Left hindlimb (tissue), 1 donor: ENCODE measurements at places on chromosomes 7 and 10.

GRCh38 chr10:102421507-102421756 lies 796 bp downstream of the FBXL15 start:
- no peak for DNase-seq

GRCh38 chr10:58477122-58477521 lies 35.5 kb upstream of the BICC1 start:
- peak; percentile 83 for DNase-seq

- no peak for DNase-seq
Observed at GRCh38 chr10:11081408-11081807, 63.7 kb downstream of the CELF2 start.

DNA sequence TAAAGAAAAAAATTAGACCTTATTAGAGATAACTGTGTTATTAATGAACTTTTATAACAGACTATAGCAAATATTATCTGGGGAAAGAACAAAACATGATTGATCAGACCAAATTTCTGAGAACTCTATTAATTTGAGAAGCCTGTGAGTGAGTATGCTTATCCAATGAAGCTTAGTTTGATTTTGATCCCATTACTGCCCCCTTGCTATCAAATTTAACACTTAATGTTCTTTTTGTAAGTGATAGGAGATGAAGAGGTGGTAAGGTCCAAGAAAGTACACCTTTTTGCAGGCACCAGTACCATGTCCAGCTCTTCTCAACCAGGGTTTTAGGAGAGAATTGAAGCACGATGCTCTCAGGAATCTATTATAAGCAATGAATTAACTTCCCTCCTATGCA lies 49.9 kb downstream of the ZNF365 start:
- DNase-seq = no peak

DNA sequence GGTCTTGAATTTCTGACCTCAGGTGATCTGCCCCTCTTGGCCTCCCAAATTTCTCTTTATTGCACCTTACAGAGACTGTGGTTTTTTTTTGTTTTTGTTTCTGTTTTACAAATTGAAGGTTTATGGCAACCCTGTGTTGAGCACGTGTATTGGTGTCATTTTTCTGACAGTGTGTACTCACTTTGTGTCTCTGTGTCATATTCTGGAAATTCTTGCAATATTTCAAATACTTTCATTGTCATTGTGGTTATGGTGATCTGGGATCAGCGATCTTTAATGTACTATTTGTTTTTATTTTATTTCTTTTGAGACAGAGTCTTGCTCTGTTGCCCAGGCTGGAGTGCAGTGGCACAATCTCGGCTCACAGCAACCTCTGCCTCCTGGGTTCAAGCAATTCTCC lies 89.8 kb downstream of the PRTFDC1 start:
- no peak for DNase-seq

DNA sequence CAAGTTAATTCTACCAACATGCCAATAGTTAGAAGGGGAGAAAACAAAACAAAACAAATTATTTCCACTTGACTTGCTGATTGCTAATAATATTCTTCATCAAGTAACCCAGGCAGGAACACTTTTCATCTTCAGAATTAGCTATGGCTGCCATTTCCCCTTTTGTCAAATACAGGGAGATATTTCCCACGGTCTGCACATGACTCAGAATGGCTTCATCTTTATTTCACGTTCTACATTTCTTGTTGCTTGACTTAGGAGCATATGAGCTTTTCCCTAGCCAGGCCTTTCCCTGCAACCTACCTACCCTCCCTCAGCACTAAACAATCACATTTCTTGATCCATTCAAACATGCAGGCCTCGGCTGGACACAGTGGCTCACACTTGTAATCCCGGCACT lies 6.5 kb downstream of the CPVL start:
- no peak for DNase-seq

GRCh38 chr10:34721208-34721840 lies 93.8 kb downstream of the PARD3 start:
- peak; percentile 60 for DNase-seq

DNA sequence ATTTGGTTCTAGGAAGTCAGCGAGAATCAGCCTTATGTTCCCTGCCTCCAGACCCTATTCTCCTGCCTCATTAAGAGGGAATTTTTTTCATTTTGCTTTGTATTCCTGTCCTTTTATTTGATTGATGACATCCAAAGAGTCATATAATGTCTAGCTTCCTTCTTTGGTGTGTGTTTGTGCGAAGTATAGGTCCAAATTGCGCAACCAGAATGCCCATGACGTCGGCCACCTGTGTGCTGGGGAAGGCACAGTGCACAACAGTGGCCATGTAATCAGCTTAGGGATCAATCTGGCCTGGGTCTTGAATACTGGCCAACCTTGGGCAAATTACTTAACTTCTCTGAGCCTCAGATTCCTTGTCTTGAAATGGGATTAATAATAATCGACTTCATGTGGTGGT lies 206.2 kb downstream of the VTI1A start:
- DNase-seq = no peak

- DNase-seq = no peak
Observed at GRCh38 chr7:142478479-142479220, 220.8 kb upstream of the PRSS58 start.

- DNase-seq = no peak
Observed at GRCh38 chr10:30431435-30431911, 2.5 kb upstream of the MAP3K8 start.

DNA sequence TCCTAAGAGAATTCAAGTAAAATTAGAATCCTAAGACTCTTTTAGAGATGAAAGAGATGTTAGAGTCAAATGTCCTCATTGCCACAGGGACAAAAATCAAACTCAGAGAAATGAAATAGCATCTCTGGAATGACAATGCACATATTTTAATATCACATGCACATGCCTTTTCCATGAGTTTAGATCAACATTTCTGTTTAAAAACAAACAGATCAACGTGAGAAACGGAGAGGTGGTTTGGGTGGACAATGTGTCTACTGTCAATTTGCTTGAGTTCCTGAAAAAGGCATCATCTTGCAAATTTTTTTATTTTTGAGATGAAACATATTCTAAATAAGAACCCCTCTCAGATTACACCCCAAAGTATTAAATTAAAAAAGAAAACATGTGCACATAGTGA lies 130.0 kb downstream of the CHRM2 start:
- no peak for DNase-seq

GRCh38 chr7:116171094-116171493 lies 39.2 kb upstream of the TES start:
- no peak for DNase-seq

DNA sequence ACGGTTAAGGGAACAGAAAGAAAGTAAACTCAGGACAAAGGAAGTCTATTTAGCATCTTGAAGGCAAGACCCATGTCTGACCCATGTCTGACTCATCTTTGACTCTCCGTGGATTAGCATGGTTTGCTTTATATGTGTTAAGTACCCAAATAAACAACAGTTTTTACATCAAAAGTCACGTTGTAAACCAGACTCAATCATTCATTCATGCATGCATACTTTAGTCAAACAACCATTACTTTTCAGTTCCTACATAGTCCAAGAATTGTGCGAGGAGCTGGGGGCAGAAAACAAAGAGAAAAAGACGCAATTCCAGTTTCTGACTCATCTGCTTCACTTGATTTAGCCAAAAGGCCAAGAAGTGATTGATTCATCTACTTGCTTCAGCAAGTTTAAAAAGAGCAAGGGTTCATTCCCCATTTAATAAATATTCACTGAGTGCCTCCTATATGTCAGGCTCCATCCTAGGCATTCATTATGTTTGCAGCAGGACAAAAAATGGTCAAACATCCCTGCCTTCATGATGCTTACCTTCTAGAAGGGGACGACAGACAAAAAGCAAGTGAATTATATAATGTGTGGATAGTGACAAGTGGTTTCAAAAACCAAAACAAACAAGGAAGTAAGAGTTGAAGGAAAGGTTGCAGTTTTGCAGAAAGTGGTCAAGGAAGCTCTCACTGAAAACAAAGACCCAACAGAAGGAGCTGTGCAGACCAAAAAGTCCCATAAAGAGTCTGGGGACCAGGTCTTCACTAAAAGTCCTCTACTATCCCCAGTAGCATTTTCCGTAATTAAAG lies 116.2 kb downstream of the FAM107B start:
- no peak for DNase-seq
